Kidney glomerular epithelial cell (primary cell): ENCODE measurements at places on chromosomes 12 and 14.

DNA sequence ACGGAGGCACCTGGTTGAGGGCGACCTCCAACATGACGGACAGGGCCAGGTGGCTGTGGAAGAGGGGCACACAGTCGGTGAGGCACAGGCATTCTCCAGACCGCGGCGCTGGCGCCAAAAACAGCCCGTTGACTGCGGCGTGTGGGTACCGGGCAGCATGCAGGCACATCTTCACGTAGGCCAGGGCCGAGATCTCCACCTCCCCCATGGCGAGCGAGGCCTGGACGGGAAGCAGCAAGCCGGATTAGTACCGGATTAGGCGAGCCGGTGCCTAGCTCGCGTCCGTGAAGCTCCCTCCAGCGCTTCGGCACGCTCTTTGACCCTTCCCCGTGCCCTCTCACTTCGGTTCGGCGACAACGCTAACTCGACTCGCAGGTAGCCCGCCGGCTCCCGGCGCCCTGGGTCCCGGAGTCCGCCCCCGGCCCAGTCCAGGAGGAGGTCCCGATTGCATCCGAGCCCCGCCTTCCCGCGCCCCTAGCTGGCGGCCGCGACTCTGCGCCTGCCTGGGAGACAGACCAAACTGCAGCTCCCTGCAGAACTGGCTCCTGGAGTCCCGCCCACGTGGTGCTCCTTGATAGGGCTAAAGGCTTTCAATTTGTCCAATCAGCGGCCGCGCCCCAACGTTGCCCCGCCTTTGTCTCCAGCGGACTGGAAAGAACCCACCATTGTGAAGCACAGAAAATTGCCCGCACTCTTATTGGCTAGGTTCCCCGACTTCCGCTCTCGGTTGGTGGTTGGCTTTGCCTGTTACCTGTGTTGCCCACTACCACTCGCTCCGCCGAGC, at the start of gene EMC9:
EMC9 (minus strand) TSS at position 495 of the 784 bp plus-strand sequence; CDS start at position 208, 287 bp downstream.
- DNase-seq = peak; percentile 100

DNA sequence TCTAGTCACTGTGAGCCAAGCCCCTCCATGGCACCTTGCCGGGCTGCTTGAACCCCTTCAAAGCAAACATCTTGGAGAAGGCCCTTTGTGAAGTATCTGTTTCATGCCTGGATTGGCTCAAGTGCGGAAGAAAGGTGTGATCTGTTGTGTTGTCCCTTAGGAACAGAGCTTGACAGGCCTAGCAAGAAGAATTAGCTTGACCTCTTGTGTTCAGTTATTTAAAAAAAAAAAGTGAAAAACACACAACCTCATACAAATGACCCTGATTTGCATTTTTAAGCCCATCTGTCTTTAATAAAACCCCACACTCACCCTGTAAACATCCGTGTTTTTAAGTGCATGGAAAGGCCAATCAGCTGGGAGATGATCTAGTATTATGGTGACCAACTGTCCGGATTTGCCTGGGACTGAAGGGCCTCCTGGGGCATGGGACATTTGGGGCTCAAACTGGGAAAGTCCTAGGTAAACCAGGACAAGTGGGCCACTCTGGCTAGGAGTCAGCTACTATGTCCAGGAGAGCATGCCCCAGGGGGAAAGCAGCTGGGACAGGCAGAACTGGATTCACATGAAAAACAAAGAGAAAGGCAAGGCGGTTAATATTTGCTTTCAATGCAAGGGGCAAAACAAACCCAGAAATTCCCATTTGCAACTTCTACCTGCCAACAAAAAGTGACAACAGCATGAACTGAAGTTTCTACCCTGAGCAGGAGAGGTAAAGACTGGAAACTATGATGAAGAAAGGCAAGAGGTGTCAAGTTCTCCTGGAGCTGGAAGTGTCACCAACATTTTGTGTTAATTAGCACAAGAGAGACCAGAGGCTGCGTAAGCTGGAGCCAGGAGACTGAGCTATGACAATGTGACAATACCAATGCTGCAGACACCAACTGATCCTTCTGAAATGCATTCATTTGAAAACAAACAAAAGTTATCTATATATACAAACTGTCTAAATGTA, 78.6 kb downstream of the CLMN start:
- no peak for DNase-seq

- DNase-seq = no peak
Observed at GRCh38 chr12:123104809-123105208, 46.1 kb downstream of the PITPNM2 start.

DNA sequence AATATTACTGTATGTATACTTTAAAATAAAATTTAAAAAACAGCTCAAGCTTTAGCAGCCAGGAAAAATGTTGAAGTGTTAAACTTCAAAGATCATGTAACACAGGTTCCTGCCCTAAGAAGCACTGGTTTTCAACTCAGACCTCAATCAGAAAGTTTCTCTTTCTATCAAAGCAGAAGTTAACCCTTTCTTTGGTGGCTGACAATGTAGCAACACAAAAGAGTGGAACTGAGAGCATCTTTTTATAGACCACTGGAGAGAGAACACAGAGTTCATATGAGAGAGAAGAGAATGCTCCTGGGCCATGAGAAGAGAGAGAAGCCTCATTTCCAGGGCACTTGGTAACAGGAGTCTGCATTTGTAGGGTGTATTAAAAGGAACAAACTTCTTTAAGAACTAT, 42.2 kb upstream of the KTN1 start:
- no peak for DNase-seq

DNA sequence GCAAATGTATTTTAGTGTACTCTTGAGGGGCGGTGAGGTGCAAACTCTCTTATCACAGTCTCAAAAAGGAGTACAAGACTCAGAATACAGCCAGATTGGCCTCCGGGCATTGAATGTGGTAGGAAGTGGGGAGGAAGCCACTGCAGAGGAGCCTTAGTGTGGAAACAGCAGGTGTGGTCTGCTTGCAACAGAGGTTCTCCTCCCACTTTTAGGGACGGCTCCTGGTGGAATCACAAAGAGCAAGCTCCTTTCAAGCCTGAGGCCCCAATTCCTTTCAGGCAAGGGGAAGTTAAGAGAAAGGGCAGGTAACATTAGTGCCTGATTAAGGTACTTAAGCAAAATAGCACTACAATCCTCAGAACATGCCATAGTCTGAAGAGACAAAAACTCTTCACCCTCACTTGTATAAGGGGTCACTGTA, 23.7 kb upstream of the SLC2A3 start:
- no peak for DNase-seq

GRCh38 chr12:82057770-82058169, 298.6 kb upstream of the PPFIA2 start:
- DNase-seq = peak; percentile 45

DNA sequence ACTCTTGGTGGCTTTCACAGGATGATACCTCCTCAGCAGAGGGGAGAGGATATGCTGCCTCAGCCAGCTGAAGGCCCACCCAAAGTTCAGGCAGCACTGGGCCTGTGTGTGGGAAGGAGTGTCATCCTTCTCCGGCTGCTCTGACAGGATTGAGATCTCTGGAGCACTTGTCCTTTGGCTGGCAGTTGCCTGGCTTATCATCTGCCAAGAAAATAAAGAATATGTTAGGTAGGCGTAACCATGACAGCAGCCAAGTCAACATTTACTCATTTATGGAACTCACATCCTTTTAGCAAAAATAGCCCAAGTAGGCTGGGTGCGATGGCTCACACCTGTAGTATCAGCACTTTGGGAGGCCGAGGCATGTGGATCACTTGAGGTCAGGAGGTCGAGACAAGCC, 68.5 kb downstream of the PPFIBP1 start:
- no peak for DNase-seq

DNA sequence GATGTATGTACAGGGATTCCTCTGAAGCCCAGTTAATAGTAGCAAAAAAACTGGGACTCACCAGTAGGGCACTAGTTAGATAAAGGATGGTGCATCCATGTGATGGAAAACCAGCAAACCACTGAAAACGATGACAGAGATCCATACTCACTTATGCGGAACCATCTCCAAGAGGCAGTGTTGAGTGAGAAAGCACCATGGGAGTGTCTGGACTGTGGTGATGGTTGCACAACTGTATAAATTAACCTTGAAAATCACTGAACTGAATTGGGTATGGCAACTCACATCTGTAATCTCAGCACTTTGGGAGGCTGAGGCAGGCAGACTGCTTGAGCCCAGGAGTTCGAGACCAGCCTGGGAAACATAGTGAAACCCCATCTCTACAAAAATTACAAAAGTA, 53.6 kb upstream of the ZFP36L1 start:
- DNase-seq = peak; percentile 69
